ENCODE measurements at places on chromosomes 6 and 20. TPM values are rescaled to one million over a fixed set of nuclear protein-coding genes. Genes with fewer than 3 reads are reported as not detected.

The SIGLEC1 gene
- total RNA-seq, result 5.2 TPM

The PPP1R3G gene
- total RNA-seq, result 2.1 TPM

The HAO1 gene
- not detected for total RNA-seq

The PHACTR3 gene
- 11.6 TPM for total RNA-seq

The SDCBP2 gene
- total RNA-seq, result 3.1 TPM

The RIPOR3 gene
- total RNA-seq, result 34.1 TPM

The GNMT gene
- total RNA-seq, result 2.0 TPM

The NRM gene
- 13.3 TPM for total RNA-seq

The BTNL2 gene
- total RNA-seq, result not detected

The PMEPA1 gene
- 21.0 TPM for total RNA-seq

The CENPW gene
- total RNA-seq, result not detected

The CST4 gene
- not detected for total RNA-seq

The OLIG3 gene
- not detected for total RNA-seq

DNA sequence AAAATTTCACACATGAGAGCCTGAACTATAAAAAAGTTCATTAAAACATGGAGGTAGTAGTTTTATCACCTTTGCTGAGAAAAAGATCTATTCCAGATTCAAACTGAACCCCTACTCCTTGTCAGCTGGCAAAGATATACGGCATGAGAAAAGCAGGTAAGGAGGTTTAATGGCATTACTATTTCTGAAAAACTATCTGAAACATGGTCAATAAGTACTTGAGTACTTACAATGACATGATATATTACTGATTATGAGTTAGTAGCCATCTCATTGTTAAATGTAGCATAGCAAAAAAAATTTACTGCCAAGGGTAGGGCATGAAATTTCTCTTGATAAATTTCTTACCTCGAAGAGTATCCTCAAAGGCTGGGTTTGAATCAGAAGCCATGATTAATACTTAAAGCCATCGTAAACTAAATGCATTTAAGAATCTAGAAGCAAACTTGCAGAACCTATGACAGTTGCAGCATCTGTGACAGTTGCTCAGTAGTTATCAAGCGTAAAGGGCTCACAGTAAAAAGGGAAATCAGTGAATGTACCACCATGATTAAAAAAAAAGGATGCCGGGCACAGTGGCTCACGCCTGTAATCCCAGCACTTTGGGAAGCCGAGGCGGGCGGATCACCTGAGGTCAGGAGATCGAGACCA is 8.7 kb downstream of the SLC17A5 start:
- H3K27me3 ChIP-seq, result no peaks in the 10 kb centered on the region
- no peaks in the 10 kb centered on the region for H3K36me3 ChIP-seq
- H3K4me1 ChIP-seq, result peaks cover 12% of the 10 kb centered on the region

DNA sequence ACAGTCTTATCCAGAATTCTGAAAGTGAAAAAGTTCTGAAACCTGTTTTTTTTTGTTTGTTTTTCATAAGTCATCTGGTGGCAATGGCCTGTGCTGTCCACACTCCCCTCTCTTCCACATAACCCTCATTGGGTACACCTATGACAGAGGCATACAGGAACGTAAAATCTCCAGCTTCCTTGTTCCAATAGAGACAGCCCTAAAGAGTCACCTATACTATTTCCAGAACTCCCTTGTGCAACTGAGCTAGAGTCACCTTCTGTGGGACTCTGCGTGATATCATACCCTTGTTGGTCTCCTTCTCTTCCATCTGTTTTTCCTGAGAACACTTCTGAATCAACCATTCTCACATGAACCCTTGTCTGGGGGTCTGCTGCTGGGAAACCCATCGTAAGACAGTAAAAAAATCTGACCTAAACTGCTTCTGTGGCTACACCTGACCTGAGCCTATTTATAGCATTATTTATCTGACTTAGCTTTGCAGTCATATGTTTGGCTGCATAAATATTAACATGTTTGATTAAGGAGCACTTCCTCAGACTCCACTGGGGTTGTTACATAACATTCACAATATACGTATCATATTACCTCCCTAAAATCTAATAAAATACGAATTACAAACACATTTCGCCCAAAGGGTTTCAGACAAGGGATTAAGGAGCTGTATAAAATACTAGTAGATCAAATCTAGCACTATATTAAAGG is 151.9 kb downstream of the PTPRT start:
- H3K36me3 ChIP-seq, result no peaks in the 10 kb centered on the region
- no peak overlapping the region for H3K4me3 ChIP-seq
- no peaks in the 10 kb centered on the region for H3K4me1 ChIP-seq
- H3K27me3 ChIP-seq, result no peaks in the 10 kb centered on the region
- no peak for DNase-seq

GRCh38 chr6:149823013-149823412 is 41.1 kb downstream of the LRP11 start:
- DNase-seq, result no peak
- peaks cover 58% of the 10 kb centered on the region for H3K36me3 ChIP-seq
- no peak overlapping the region for H3K27ac ChIP-seq
- H3K4me3 ChIP-seq, result no peak overlapping the region

GRCh38 chr6:155195903-155196302 is 67.9 kb upstream of the CLDN20 start:
- no peak overlapping the region for H3K27ac ChIP-seq
- no peaks in the 10 kb centered on the region for H3K4me1 ChIP-seq
- no peaks in the 10 kb centered on the region for H3K36me3 ChIP-seq
- H3K27me3 ChIP-seq, result no peaks in the 10 kb centered on the region

- no peaks in the 10 kb centered on the region for H3K4me1 ChIP-seq
- H3K36me3 ChIP-seq, result peaks cover 85% of the 10 kb centered on the region
- H3K27me3 ChIP-seq, result no peaks in the 10 kb centered on the region
These were observed 26.3 kb upstream of the PLCG1 start for GRCh38 chr20:41110930-41111577.

DNA sequence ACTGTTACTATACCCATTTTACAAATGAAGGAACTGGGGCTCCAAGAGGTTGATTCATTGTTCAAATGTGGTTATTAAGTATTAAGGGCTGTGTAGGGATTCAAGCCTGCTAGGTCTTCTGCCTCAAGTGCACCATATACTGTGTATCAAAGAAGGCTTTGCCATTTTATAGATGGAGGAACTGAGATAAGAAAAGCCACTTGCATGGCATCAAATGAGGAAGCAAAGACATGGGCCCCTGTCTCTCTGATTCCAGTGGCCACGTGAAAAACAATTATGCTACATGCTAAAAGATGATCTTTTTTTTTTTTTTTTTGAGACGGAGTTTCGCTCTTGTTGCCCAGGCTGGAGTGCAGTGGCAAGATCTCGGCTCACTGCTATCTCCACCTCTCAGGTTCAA is 67.0 kb downstream of the TMEM200A start:
- no peak for DNase-seq
- no peaks in the 10 kb centered on the region for H3K27me3 ChIP-seq
- H3K4me1 ChIP-seq, result no peaks in the 10 kb centered on the region
- no peaks in the 10 kb centered on the region for H3K36me3 ChIP-seq

DNA sequence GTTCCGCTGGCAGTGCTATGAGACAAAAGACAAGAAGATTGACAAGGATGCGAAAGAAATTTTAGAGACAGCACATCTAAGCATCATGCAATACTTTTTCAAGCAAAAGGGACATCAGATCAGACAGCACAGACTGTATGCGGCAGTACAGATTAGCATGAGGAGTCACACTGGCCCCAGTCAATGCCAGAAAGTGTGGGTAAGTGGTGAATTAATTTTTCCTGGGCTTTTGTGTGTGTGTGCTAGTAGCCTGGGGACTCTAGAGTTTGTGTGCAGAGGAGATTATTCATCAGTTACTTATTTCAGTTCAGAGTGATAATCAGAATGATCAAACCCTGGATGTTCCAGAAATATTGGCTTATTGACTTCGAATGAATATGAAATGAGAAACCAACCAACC is 47.2 kb downstream of the LAMA4 start:
- no peak overlapping the region for H3K27ac ChIP-seq
- no peak overlapping the region for H3K4me3 ChIP-seq
- DNase-seq, result no peak
- no peaks in the 10 kb centered on the region for H3K36me3 ChIP-seq
- H3K4me1 ChIP-seq, result peaks cover 54% of the 10 kb centered on the region
- H3K27me3 ChIP-seq, result no peaks in the 10 kb centered on the region

DNA sequence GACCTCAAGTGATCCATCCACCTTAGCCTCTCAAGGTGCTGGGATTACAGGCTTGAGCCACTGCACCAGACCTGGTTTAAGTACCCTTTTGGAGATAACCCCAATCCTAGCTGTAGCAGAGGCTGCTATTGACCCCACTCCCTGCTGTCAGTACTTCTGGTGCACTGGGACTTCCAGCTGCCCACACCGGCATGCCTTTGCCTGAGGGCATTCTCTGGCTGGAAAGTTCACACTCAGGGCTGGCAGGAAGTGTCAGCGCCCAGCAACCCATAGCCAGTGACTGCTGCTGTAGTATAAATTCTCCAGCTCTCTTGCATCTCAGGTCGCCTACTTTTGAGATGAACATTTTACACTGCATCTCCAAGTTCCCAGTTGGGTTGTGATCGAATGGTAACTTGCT is 75.3 kb downstream of the UTRN start:
- H3K36me3 ChIP-seq, result no peaks in the 10 kb centered on the region
- DNase-seq, result no peak
- no peaks in the 10 kb centered on the region for H3K27me3 ChIP-seq
- peaks cover 28% of the 10 kb centered on the region for H3K4me1 ChIP-seq

DNA sequence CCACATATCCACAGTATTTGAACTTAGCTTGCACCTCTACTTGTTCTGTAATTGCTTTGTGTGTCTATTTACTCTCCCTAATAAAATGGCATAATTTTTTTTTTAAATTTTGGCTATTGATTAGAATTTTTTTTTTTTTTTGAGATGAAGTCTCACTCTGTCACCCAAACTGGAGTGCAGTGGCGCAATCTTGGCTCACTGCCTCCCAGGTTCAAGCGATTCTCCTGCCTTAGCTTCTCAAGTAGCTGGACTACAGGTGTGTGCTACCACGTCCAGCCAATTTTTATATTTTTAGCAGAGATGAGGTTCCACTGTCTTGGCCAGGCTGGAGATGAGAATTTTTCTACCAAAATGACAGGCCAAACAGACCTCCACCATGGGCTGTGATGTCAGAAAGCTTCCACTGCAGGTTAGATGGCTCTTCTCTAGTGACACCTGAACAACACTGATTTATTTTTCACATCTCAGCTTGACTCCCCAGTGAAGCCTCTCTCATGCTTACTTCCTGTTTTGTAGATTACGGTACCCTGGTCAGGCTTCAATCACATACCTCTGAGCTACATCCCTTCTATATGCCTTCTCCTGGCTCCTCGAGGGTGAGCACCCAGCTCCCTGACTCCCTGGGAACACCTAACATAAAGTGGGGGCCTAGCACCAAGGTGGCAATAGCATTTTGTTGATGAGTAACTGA is 112.8 kb downstream of the ARHGAP18 start:
- no peak overlapping the region for H3K27ac ChIP-seq
- DNase-seq, result no peak
- H3K4me3 ChIP-seq, result no peak overlapping the region

DNA sequence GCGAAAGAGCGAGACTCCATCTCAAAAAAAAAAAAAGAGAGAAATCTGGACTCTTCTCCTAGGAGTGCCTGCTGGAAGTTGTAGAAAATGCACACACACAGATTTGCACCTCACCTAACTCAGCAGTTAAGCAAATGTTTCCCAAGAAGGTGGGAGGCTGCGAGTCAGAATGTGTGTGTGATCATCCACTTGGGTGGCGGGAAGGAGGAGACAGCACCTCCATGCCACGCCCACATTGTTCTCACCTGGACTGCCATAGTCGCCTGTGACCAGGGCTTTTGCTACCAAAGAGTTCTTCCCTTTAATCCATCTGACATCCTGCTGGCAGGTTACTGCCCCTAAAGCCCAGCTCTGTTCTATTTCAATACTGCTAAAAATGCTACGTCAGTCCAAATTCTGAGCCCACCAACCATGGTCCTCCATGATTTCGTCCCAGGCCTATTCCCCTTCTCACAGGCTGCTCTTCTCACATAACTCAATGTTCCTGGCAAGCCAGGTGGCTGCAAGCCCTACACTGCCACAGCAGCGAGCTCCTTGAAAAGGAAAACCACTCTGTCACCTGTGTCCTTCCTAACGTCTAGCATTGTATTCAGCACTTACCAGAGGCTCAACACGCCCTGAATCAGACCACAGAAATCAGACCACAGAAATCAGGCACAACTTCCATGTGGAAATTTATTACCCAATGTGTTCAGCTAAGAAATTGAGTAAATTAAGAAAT is 77.5 kb downstream of the PSMG4 start:
- peaks cover 36% of the 10 kb centered on the region for H3K4me1 ChIP-seq
- no peaks in the 10 kb centered on the region for H3K36me3 ChIP-seq
- no peaks in the 10 kb centered on the region for H3K27me3 ChIP-seq
- DNase-seq, result no peak

- H3K27me3 ChIP-seq, result no peaks in the 10 kb centered on the region
- no peak for DNase-seq
- no peak overlapping the region for H3K4me3 ChIP-seq
- H3K27ac ChIP-seq, result no peak overlapping the region
- no peaks in the 10 kb centered on the region for H3K36me3 ChIP-seq
These were observed 152.5 kb downstream of the CEBPB start for GRCh38 chr20:50343125-50343489.

- peaks cover 10% of the 10 kb centered on the region for H3K4me1 ChIP-seq
- H3K36me3 ChIP-seq, result no peaks in the 10 kb centered on the region
- no peaks in the 10 kb centered on the region for H3K27me3 ChIP-seq
- DNase-seq, result no peak
- H3K27ac ChIP-seq, result peak overlapping the region; percentile 96
These were observed 949 bp upstream of the ATXN1 start for GRCh38 chr6:16762268-16762549.

DNA sequence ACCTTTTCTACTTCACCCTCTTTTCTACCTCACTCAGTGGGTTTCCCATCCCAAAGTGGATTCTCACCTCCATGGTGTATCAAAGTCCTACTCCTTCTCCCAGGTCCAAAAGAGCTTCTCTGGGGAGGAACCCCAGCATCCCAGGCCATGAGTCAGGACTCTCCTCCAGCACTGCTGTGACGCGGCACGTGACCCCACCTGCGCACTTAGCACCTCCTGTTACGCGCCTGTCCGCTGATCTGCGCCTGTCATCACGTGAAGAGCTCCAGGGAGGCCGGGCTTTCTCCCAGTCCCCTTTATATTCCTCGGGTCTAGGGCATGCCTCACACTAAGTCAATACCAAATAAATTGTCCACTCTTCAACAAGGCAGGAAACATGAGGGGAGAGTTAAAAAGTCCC is 226.9 kb upstream of the QKI start:
- H3K4me3 ChIP-seq, result no peak overlapping the region
- peaks cover 28% of the 10 kb centered on the region for H3K4me1 ChIP-seq
- H3K36me3 ChIP-seq, result no peaks in the 10 kb centered on the region
- no peak for DNase-seq
- no peak overlapping the region for H3K27ac ChIP-seq
- H3K27me3 ChIP-seq, result no peaks in the 10 kb centered on the region
